Caco-2 (cell line): ENCODE measurements at places on chromosomes 3 and 15. TPM values are rescaled to one million over a fixed set of nuclear protein-coding genes. Genes with fewer than 3 reads are reported as not detected.
A peak's percentile ranks its signal among the peaks of the same experiment; 100 is the strongest.

DNA sequence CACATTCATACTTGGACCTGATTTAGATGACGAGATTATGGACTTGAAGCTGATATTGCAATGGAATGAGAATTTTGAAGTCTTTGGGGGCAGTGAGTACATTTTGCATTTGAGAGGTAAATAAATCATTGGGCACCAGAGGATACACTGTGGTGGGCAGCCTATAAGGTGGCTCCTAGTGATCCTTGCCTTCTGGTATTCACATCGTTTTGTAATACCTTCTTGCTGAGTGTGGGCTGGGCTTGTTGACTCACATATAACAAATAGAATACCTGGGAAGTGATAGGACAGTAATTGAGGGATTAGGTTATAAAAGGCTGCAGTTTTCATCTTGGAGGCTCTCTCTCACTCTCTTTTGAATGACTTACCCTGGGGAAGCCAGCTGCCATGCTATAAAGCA, 605.5 kb upstream of the KCNMB2 start:
- DNase-seq = no peak

DNA sequence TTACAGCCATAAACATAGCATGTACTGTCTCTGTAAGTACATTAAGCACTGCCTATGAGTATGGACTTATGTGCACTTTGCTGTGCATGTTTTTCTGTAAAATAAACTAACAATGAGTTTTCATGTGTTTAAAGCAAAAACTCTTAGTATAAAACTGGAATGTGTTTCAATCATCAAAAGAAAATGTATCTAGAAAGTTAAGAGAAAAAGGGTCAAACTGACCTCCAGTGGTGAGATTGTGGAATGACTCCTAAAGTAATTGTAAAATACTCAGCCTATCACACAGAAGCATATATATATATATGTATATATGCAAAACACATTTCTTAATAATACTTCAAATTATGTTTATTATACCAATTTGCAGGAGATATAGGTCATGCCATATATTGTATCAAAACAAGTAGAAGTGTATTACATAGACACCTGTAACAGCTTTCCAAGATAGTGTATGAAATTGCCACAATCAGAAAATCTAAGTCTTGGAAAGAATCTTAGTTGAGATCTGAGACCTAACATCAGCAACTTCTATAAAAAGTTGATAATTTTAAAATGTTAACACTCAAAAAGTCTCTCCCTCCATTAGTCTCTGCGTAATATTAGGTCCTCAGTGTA, 199.6 kb downstream of the FMN1 start:
- DNase-seq = no peak

DNA sequence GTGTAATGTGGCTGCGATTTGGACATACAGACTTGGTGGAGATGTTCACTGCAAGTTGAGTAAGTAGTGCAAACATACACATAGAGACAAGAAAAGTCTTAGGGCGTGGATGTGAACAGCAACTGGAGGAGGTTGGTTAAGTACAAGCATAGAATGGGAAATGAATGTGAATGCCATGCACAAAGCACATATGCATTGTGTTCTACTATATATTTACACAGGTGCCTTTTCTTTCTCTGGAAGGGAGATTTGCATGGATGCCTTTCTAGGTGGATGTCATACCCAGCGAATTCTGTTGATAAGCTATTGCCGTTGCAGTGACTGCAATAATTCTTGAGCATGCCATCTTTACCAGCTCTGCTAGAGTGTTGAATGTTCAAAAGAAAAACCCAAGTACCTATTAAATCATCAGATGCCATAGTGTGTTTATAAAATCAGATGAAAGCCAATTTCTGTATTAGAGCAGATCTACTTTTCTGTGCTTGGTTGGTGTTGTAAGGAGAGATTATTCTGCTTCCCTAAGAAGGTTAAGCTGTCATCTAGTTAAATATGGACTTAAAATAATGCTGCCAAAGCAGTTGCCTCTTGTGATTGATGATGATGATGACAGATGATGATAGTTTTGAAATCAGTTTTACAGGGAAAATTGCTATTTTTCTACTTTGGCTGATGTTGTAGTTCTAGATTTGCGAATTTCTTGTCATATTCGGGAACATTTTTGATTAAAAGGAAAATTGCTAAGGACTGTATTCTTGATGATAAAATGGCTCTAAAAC, 148.4 kb downstream of the CNTN4 start:
- no peak for DNase-seq

DNA sequence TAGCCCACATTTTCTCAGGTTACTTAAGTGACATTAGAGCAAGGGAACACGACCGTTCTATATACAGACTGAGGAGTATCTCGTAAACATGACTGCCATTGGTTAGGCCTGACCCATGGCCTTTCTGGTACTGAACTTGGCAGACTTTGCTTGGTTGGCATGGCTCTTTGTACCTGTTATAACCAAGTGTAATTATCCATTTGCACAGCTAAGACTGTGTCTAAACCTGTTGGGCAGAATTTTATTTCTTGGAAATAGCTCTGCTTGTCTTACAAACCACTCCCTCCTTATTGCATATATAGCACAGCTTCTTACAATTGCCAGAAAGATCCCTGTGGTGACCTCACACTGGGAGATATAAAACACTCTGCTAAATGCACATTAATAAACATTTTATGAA, 106.9 kb downstream of the P2RY1 start:
- DNase-seq = no peak

- peak; percentile 56 for DNase-seq
Observed at GRCh38 chr3:137946356-137946973, 63.5 kb upstream of the CLDN18 start.

GRCh38 chr3:167967257-167968036, 128.3 kb downstream of the GOLIM4 start:
- no peak for DNase-seq

STAC gene
- not detected in 2 replicates for total RNA-seq

SCAANT1 gene
- not detected in 2 replicates for total RNA-seq

GRCh38 chr3:18223571-18223970, 201.6 kb downstream of the SATB1 start:
- no peak for DNase-seq

DNA sequence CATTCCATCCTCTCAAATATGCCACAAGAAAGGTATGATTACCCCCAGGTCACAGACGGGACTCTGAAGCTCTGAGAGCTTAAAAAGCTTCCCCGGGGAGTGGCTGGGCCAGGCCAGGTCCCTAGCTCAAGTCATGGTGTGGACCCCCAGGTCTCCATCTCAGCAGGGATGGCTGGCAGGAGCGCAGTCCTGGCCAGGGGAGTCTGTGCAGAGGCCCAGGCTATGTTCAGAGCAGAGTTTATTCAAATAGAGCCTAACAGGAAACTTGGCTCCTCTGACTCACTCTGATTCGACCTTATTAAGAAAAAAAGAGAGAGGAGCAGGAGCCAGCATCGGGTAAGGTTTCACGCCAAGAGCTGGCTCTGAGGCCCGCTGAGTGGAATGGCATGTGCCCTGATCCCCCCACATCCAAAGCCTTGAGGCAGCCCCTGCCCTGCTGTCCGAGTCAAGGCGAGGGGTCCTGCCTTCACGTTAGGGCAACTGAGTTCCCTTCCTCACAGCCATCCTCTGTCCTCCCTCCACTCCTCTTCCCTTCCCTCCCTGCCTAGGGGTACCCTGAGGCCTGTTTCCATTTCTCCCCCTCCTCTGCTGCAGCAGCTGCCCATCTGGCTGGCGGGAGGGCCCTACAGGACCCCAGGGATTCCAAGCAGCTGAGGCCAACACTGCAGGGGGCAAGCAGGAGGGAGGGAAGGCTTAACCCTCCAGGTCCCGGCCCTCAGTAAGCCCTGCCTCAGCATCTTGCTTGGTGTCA, 1.9 kb upstream of the LOXL1 start:
- no peak for DNase-seq
